ENCODE measurements at places on chromosomes 4 and X.

DNA sequence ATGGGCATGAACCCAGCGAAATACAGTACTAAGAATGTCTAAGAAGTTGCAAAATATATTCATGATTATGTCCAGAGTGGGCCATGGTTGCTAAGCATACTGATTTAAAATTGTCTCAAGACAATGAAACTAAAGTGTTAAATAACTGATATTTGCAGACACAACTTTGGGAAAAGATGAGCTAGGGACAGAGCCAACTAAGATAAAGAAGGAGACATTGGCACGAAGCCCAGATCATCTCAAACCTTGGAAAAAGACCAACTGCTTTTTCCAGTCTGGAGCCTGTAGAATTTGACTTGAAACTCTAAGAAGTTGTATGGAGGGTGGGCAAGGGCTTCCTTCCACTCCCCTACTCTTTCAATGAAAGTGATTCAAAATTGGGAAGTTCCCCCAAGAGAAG is 108.5 kb upstream of the GLRA2 start:
- DNase-seq: no peak

GRCh38 chrX:102517326-102517725 is 787 bp upstream of the TMSB15A start:
- peak; percentile 1 for DNase-seq

- no peak for DNase-seq
Observed at GRCh38 chr4:22435652-22436051, 80.2 kb downstream of the ADGRA3 start.

- DNase-seq: no peak
Observed at GRCh38 chr4:78265006-78265405, 207.9 kb downstream of the FRAS1 start.

- DNase-seq: peak; percentile 84
Observed at GRCh38 chr4:80305466-80305865, 30.1 kb upstream of the CFAP299 start.

DNA sequence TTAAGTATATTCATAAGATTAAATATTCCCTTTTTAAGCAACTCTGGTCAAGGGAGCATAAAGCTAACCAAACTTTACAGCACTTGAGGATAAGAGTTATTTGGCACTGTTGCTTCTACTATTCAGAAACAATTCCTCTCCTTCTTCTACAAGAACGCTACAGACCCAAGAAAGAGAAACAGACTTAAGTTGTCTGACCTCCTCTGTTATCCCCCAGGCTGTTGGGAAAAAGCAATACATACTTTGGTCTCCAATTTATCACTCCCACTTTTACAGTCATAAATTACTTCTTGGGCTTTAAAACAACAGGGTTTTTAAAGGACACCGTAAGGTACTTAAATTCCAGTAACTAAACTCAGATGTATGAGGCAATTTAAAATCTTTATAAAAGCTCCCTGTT is 147.4 kb downstream of the COL25A1 start:
- DNase-seq: no peak

- peak; percentile 85 for DNase-seq
Observed at GRCh38 chrX:41491267-41492004, 44.3 kb downstream of the NYX start.

Data from AG10803 (cell line).